ENCODE measurements at places on chromosomes 12 and 14.

- DNase-seq = peak; percentile 83
Measured at GRCh38 chr14:50363714-50364111, 33.0 kb downstream of the CDKL1 start.

GRCh38 chr12:108768591-108769500 lies 37.5 kb upstream of the CORO1C start:
- peak; percentile 68 for DNase-seq

GRCh38 chr12:132453361-132454192 lies 36.4 kb upstream of the FBRSL1 start:
- DNase-seq = no peak

DNA sequence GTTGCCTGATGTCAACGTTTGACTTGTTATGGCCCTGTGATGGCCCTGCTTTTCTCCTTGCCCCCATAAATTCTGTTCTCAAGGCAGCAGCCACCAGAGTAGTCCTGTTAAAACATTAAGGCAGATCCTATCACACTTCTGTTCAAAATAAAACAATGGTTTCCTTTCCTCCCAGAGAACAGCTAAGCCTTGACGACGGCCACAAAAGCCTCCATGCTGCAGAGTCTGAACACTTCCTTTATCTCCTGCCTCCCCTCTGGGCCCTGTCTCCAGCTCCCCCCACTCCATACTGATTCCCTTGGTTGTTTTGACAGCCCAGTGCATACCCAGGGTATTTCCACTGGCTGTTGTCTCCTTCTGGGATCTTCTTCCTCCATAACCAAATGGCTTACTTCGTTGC lies 618.1 kb downstream of the MED13L start:
- no peak for DNase-seq

- DNase-seq = no peak
Measured at GRCh38 chr14:99718811-99719192, 34.7 kb downstream of the CYP46A1 start.

- no peak for DNase-seq
Measured at GRCh38 chr14:95891742-95892141, 15.1 kb downstream of the TUNAR start.

DNA sequence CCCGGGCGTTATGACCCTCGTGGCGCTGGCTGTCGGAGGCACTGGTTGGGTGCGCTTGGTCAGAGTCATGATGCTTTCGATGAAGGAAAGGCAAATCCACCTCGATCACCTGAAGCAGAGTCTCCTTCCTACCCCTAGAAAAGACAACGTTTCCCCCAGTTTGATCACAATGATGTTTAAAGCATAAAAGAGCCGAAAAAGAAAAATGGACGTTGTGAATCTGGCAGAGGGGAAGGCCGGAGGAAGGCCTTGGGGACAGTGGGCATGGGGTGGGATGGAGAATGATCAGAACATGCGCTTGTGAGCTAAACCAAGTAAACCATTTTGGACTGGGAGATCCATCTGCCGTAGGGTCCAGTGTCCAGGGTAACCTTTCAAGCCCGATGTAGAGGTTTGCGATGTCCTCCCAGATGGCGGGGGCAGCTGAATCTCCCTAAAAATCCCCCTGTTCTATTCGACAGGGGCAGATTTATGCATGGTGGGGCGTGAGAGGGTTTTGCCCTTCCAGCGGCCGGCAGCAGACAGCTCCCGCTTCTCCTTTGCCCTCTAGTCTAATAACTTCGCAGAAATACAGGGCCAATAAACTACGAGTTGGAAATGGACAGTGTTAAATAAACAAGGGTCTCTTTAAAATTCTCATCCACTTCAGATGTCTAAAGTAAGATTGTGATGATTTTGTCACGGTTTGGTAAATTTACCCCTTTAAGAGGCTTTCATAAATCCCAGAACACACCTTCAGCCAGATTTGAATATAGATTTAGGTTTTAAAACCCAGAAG lies 2.3 kb upstream of the OTX2 start:
- DNase-seq = no peak

GRCh38 chr12:125121106-125121505 lies 55.9 kb downstream of the AACS start:
- no peak for DNase-seq

DNA sequence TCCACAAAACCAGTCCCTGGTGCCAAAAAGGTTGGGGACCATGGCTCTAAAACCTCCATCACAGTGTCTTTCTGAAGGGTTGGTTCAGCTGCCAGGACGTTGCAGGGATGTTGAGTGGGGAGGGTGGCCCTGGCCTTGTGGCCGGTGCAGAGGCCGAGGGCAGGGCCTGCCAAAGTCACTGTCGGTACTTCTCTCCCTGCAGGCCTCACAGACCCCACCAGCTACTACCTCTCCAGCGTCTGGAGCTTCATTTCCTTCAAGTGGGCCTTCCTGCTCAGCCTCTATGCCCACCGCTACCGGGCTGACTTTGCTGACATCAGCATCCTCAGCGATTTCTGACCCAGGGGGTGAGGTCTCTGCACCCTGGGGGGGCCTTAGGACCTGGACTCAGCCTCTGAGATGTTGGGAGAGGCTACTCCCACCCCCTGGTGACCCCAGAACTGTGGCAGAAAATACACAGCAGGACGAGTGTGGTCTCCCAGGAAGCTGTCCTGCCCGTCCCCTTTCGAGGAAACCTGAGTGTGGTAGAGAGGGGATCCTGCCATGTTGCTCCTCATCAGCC lies 7.0 kb downstream of the SLC48A1 start:
- DNase-seq = no peak

DNA sequence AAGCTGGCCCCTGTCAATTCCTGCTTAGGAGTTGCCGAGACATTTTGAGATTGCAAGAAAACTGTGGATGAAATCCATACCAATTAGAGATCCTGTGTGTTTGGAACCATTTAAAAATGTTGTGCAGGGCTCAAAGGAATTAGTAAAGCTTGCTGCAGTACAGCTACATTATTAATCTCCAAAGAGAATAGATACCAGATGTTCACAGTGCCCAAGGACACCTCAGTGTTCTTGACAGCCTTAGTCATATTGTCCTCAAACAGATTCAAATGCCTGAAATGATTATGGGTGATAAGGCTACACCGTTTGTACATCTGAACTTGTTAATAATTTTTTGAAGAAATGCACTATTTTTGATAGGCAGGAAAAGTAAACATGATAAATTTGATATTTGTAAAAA lies 164.6 kb downstream of the MSRB3 start:
- no peak for DNase-seq

DNA sequence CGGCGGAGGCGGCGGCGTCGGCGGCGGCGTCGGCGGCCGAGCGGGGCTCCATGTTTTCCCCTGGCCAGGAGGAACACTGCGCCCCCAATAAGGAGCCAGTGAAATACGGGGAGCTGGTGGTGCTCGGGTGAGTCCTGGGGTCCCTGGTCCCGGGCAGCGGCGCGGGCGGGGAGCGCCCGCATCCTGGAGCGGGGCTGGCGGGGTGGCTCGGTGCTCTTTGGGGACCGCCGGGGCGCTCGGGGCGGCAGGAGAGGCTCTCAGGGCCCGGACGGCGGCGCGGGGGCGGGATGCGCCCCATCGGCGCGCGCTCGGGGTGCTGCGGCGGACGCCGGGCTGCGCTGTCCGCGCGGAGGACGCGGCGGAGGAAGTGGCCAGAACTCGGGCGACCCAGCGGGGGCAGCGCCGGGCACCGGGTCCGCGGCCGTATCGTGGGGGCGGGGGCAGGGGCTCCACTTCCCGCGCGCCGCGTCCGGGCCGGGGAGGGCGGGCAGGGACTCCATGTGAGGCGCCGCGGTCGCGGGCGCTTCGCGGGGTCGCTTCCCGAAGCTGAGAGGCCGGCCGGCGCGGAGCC lies 485 bp downstream of the PELI2 start:
- DNase-seq = no peak

- DNase-seq = no peak
Measured at GRCh38 chr14:86652526-86652925, 1122.6 kb downstream of the FLRT2 start.

GRCh38 chr12:26995706-26996105 lies 18.5 kb downstream of the TM7SF3 start:
- no peak for DNase-seq

GRCh38 chr14:65413739-65414045 lies 1.2 kb downstream of the FUT8 start:
- no peak for DNase-seq

DNA sequence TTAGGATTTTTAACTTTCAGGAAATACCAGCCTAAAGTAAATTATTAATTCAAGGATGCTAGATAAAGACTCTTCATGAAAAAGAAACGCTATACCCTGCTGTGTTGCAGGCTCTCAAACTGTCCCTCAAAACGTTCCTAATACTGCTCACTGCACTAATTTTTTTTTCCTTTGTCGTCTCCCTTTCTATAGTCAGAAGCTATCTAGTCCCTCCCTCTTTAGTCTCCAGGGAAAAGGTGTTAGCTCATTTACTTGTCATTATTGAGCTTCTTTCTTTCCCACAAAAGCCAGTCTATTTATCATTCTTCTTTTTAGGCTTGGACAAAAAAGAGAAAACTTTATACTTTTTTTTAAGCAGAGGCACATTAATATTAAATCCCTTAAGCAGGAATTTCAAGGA lies 30.3 kb upstream of the INSM2 start:
- DNase-seq = no peak

GRCh38 chr12:74456431-74456830 lies 81.2 kb upstream of the ATXN7L3B start:
- DNase-seq = peak; percentile 27

- DNase-seq = no peak
Measured at GRCh38 chr12:40378691-40379090, 153.9 kb downstream of the LRRK2 start.

GRCh38 chr14:29846339-29847055 lies 81.2 kb downstream of the PRKD1 start:
- DNase-seq = no peak

DNA sequence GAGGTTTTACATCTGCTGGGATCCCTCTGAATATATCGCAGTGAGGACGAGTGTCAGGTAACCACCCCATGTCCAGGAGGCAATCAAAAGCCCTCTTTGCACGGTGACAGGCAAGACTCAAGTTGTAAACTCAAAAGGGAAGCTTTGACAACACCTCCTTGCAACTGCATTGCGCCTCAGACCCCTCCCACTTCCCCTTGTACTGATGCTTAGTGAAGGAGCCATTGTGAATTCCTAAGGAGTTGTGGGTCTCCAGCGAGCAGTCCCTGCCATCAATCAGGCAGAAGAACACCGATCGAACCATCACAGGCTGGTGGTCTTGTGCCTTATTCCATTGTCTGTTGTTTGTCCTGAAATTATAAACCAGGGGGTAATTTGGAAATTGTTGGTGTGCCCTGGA lies 112.6 kb downstream of the CCDC60 start:
- DNase-seq = no peak

DNA sequence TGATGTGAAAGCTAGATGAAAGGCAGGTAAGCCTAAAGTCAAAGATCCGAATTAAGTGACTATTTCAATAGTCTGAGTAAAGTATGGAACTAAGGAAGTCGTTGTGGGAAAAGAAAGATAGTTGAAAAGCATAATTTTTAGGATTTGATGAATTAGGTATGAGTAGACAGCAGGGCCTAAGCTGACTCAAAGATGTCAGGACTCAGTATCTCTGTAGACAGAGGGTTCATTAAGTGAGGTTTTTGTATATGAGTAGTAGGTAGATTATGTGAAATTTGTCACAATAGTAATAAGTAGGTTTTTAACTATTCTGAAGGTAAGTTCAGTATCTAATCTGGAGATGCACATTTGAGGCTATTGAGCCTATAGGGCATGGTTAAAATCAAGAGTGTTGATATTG lies 196.4 kb downstream of the RASSF9 start:
- no peak for DNase-seq

GRCh38 chr12:93550748-93551611 lies 21.5 kb upstream of the SOCS2 start:
- no peak for DNase-seq

- DNase-seq = no peak
Measured at GRCh38 chr12:6088921-6089747, 35.3 kb downstream of the VWF start.

GRCh38 chr14:95396221-95396620 lies 76.5 kb upstream of the CLMN start:
- DNase-seq = no peak

DNA sequence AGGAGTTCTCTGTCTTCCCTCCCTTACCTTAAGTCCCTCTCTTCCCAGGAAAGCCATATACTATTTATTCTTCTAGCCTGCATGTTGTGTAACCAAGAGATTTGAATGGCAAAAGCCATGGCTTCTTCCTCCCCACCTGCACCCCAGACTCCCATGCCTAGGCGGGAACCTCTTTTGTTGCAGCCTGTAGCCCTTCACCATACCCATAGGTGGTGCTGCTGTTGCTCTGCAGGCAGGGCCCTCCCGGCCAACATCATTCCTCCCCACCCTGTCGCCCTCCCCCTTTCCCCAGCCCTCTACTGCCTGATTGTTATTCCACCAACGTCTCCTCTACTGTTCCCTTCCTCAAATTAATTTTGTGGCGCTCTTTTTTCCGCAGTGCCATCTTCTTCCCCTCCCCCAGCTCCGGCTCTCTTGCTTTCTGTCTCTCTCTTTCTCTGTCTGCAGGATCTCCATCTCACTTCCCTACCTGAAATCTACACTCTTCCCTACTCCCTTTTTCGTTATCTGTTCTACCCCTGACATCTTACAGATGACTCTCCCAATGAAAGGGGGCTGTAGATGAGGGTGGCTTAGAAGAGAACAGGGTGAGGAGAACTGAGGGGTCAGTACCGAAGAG lies 13.8 kb downstream of the NGDN start:
- no peak for DNase-seq

GRCh38 chr12:88325816-88326189 lies 183.7 kb downstream of the TMTC3 start:
- DNase-seq = no peak

DNA sequence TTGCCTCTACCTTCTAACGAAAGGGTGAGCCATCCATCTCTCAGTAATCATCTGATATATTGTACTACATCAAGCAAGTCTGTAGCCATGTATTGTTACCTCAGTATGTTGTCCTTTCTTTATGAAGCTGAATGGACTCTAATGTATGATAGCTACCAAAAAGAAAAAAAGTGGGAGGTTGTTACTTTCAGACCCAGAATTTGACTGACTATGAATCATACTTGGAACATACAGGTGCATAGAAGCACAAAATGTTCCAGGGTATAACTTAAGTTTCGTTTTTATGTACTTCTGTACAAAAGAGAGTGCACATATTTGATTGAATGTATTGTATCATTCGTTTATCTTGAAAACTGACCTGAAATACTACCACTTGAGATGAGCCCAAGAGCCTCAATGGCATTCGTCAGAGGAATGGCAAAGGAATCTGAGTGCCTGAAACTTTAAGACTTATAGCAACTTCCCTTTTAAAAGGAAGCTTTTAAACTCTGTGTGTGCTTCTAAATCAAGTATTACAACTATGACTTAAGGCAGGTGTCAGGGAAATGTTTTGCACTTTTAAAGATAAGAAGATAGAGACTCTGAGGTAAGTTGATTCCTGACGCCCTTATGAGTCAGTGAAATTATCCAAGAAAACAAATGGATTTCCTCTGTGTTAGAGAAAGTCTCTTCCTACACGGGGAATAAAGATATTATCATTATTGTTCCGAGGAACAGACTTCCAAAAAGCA lies 951.5 kb downstream of the GALC start:
- no peak for DNase-seq

- DNase-seq = no peak
Measured at GRCh38 chr12:45050751-45051571, at the start of gene DBX2. TSS of gene DBX2 (minus strand) at chr12:45051099. CDS start at chr12:45050927, 172 bp downstream.
